ENCODE measurements at places on chromosomes 5 and 9.

DNA sequence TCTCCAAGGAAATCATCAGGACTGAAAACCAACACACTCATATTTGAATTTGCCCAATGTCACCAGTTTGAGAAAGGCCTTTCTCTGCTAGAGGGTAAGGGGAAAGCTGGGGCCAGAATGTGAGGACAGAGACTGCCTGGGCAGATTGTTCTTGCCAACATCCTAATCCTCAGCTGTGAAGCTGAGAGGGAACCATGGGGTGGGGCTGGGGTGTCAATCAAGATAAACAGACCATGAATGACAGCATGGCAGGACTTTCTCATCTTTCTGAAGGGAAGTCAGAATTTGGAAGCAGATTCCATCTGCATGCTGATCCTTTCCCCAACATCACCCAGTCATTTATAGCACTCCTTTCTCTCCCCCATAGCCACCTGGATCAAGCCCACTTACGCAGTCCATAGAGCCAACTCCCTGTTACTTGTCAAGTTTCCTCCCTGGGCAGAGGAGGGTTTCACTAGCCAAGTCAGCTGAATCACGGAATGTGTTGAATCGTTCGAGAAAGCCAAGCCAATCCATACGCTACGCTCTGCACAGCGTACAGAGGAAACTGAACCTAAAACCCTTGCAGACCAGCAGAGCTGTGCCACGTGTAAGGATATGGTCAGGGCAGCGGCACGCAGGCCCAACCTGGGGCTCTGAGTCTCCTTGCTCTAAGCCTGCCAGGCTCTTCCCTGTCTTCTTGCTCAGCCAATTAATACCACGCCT is 14.9 kb downstream of the GLDC start:
- DNase-seq, result no peak

DNA sequence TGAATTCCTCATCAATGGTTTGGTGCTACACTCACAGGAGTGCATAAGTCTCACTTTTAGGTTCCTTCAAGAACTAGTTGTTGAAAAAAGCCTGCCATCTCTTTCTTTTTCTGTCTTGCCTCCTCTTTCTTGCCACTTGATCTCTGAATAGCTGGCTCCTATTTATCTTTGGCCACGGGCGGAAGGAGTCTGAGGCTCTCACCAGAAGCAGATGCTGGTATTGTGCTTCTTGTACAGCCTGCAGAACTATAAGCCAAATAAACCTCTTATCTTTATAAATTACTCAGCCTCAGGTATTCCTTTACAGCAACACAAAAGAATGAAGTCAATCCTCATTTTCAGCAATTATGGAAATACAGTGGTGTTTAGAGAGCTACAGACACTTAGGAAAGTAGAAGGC is 247.1 kb upstream of the PRR16 start:
- no peak for DNase-seq

GRCh38 chr9:76198336-76198735 is 195.9 kb downstream of the RFK start:
- DNase-seq, result no peak

- DNase-seq, result no peak
Observed at GRCh38 chr9:32069169-32069813, 315.2 kb upstream of the ACO1 start.

DNA sequence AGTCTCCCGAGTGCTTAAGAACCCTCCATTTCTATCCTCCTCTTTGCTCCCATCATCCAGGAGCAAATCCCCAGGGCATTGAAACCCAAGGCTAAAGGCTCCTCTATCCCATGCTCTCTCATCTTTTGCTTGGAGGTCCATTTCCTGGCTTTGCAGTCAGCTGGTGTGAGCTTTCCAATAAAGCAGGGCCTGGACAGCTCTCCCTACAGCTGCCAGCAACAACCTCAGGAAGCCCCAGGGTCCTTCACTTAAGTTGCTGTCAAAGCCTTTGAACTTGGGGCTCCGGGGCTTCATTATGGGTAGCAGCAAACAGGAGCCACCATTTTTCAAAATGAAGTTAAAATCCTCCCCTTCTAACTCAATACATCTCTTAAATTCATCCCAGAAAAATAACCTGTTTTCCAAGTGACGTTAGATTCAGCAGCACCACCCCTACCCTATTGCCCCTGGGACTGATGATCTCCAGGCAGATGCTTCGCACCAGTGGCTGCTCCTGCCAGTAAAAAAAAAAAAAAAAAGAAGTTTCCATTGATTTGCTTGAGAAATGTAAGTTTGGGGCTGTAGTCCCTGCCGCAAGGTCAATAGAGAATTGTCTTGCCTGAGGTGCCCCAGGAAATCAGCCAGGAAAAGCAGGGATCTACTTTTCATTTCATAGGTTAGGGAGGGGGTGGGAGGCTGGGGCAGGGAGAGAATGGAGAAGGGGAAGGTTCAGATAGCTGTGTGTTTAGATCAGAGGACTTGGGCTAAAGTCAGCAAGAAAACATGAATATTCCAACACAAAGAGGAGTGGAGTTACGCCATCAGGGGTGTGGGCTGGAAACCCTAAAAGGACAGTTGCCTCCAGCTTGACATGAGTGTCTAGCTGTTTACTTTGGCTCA is 83.8 kb upstream of the IL6ST start:
- no peak for DNase-seq

GRCh38 chr5:179820483-179821297 is at the start of gene SQSTM1:
Gene SQSTM1 (plus strand): TSS chr5:179820905. CDS start chr5:179820937, 32 bp downstream.
- no peak for DNase-seq

DNA sequence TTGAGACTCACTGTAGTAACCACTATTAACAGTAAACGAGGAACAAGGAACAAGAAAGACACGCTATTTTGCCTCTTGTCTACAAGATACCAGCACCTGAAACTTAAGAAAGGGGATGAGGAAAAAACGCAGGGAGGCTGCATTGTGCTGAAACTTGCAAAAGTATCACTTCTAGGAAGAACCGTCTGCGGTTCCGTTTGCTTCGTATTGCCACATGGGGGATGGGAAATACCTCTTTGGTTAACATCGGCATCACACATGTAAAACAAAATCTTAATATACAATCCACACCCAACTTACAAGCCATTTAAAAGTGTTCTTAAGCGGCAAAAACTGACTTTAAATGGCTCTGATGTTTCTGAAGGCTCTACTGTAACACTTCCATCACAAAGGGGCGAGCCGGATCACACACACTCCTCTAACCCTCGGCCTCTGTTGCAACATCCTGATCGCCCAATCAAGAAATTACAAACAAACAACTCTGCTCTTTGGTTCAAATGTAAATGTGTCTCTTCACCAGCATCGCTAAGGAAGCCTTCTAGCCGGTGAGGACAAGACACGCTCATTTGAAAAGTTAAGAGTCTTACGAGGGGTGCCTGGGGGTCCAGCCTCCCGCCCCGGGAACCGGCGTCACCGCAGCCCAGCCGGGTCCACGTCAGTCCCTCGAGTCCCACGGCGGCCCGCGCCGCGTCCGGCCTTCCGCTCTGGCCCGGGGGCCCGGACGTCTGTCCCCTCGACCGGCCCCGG is 621 bp downstream of the SEC16A start:
- no peak for DNase-seq

DNA sequence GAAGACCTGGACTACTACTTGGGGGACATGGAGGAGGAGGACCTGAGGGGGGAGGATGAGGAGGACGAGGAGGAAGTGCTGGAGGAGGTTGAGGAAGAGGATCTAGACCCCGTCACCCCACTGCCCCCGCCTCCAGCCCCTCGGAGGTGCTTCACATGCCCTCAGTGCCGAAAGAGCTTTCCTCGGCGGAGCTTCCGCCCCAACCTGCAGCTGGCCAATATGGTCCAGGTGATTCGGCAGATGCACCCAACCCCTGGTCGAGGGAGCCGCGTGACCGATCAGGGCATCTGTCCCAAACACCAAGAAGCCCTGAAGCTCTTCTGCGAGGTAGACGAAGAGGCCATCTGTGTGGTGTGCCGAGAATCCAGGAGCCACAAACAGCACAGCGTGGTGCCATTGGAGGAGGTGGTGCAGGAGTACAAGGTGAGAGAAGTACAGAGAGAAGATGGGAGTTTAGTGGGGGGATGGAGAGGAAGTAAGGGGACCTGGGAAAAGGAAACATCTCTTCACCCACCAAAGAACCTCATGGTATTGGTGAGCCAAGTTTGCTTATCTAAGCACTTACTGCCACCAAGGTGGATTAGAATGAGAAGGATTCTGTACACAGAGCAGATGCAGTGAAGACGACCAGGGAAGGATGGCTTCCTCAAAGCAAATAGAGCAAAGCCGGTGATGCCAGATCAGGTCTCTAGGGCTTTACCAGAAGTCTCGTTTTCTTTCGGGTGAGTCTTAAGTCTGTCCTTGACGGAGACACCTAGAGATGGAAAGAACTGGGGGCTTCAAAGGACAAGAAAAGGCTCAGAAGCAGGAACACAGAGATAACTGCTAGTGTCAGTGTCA is 1.5 kb downstream of the TRIM41 start:
- DNase-seq, result no peak

GRCh38 chr5:154461531-154461930 is 15.7 kb downstream of the SAP30L start:
- DNase-seq, result no peak

DNA sequence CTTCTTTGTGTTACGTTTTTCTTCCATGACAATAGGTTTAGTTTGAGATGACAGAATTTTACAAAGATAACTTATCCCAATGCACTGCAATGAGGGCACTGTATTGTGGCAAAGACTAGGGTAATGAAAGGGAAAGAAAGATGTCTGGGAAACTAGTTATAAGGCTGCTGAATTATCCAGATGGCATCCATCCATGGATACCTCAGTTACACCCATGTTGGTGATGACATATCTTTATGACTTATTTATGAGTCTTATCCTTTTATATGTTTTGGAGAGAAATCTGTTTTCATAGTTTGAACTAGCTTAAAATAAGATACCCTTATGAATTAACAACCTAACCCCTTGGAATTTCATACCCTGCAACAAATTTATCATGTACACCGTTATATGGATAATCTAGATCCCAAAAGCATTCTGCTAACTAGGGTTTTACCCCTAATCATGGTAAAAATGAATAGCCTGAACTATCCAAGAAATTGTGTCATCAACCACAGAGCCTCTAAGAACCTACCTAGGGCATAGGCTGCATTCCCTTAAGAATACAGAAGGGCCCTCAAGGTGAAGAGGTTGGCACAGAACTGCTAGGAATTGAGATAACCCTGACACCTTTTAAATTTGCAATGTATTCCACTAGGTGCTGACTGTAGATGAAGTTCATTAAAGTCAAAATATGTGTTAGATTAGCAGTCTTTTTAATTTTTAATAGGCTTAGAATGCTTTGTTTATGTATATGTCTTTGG is 49.5 kb upstream of the RORB start:
- no peak for DNase-seq

GRCh38 chr5:96871686-96872085 is 4.6 kb upstream of the ERAP2 start:
- DNase-seq, result no peak

DNA sequence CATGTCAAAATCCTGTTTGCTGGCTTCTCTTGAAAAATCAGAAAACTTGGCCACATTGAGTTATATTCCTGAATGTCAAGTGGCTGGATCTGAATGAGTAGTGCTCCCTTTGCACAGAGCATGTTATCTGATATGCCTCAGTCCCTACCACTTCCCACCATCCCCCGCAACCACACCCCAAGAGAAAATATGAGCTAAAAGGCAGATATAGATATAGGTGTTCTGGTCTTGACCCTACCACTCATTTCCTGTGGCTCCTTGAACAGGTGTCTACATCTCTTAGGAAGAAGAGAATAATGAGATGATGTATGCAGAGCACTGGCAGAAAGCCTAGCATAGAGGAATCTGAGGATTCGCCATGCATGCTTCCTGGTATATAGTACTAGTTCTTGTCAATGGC is 6.6 kb upstream of the CYSTM1 start:
- DNase-seq, result no peak

DNA sequence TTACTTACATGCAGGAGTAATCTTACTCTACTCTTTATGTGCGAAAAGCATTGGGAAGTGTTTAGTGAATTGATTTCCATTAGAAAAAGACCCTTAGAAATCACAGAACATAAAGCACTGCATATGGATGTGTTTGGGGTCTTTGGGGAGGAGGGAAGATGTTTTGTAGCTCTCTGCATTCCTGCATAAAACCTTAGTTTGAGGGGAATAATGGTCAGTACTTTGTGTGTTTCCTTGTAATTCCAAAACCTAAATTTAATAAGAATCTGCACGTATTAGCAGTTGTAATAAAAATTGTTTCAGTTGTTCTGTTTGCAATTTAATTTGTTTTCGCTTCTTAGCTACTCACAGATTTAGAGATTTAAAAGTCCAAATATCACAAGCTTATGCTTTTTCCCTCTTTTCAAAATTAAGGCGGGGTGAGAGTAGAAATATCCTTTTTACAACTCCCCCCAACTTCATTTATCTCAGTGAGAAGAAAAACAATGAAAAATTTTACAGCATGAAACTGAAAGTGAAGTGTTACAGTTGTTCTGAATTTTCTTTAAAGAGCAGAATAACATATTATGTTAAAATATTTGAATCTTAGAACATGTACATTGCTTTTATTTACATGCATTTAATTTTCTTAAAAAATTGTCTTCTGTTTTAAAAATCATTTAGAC is 143.8 kb downstream of the SMARCA2 start:
- DNase-seq, result no peak

GRCh38 chr9:131721076-131721475 is 18.8 kb downstream of the RAPGEF1 start:
- no peak for DNase-seq

DNA sequence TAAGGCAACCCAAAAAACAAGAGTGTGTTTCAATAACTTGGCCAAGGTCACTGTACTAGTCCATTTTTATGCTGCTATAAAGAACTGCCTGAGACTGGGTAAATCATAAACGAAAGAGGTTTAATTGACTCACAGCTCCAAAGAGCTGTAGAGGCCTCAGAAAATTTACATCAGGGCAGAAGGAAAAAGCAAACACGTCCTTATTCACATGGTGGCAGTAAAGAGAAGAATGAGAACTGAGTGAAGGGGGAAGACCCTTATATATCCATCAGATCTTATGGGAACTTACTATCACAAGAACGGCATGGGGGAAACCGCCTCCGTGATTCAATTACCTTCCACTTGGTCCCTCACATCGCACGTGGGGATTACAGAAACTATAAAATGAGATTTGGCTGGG is 64.3 kb upstream of the CAMK4 start:
- DNase-seq, result no peak

GRCh38 chr9:108133101-108133500 is 643.5 kb upstream of the KLF4 start:
- no peak for DNase-seq

DNA sequence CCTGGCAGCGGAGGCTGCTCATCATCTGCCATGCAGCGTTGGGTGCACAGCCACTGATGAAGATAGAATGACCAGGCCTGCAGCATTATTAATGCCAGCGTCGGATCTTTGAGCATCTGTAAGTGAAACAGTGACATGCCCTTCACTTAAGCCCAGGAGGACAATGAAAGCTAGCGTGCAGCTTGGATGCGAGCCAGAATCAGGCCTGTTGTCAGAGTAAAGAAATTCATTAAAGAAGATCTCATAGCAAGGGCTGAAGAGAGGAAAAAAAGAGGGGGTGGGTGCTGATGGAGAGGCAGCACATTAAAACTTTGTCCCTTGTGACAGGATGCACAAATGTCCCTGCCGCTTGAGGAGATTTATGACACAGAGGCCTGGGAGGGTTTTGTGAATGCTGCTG is 186.1 kb upstream of the MAST4 start:
- no peak for DNase-seq

Data from esophagus squamous epithelium (tissue), 5 donors.